DMS 273 treated with DMSO at 0.1 percent for 48 hours (cell line): ENCODE measurements at places on chromosomes 1 and 21.

DNA sequence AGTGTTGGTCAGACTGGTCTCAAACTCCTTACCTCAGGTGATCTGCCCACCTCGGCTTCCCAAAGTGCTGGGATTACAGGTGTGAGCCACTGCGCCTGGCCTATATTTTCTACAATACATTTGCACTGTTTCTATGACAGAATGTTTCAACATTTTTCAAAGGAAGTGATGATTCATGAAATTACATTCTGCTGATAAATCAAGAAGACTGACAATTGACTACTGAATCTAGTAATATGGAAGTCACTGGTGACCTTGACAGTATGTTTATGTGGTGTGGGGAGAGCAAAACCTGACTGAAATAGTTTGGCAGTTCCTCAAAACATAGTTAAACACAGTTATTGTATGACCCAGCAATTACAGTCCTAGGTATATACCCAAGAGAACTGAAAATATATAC is 18.1 kb downstream of the LRIF1 start:
- DNase-seq = no peak

DNA sequence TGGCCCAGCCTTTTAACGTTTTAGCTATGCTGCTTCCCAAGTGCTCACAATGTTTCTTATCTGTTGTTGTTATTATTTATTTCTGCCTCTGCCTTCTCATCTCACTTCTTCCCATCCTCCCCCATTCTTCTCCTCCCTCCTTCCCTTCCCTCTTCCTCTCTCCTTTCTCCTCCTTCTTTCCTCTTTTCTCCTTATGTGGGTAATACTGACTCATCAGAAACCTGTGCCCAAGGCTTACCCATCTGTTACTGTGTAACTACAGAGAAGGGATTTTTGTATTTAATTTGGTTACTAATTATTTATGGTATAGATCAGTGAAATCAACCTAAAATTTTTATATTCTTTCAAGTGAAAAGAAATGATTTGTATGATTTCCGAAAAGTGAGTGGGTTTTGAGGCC is 120.3 kb downstream of the KCNK2 start:
- no peak for DNase-seq

- DNase-seq = no peak
Measured at GRCh38 chr1:86478416-86479156, 9.9 kb downstream of the CLCA1 start.

- DNase-seq = no peak
Measured at GRCh38 chr1:219153723-219154122, 20.0 kb upstream of the LYPLAL1 start.

GRCh38 chr21:31667132-31667531 is 7.6 kb downstream of the SOD1 start:
- DNase-seq = no peak

GRCh38 chr1:29145739-29146437 is 22.2 kb upstream of the TMEM200B start:
- DNase-seq = no peak

- DNase-seq = no peak
Measured at GRCh38 chr1:46761740-46762139, 37.1 kb upstream of the CYP4B1 start.

- DNase-seq = no peak
Measured at GRCh38 chr1:21290546-21290944, 282 bp upstream of the ECE1 start.

- DNase-seq = no peak
Measured at GRCh38 chr1:53902235-53903138, 8.5 kb downstream of the DIO1 start.

GRCh38 chr1:228180271-228180958 is 14.8 kb downstream of the IBA57 start:
- DNase-seq = no peak

DNA sequence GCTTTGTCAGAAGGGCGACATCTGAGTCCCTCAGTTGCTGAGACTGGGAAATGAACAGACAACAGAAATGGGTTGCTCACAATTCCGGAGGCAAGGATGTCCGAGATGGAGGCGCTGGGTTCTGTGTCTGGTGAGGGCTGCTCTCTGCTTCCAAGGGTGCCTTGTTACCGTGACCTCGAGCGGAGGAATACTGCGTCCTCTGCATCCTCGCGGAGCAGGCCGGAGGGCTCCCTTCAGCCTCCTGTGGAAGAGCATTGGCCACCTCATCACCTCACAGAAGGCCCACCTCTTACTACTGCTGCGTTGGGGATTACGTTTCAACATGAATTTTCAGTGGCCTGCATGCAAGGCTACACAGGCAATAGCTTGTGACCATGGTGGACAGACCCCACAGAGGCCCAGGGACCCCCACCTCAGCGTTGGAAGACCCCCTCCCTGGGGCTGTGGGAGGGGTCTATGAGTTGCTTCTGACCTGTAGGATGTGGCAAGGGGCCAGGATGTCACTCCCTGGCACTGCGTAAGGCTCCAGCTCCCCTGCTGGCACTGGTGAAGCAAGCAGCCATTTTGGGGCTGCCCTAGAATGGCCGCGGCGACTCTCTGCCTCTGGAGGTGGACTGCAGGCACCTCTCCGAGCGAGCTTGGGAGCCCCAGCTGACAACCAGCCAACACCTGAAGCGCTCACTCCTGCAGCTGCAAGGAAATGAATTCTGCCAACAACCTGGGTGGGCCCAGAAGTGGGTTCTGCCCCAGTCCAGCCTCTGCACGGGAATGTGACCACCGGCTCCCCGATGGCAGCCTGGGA is 36.3 kb upstream of the COL6A1 start:
- no peak for DNase-seq

DNA sequence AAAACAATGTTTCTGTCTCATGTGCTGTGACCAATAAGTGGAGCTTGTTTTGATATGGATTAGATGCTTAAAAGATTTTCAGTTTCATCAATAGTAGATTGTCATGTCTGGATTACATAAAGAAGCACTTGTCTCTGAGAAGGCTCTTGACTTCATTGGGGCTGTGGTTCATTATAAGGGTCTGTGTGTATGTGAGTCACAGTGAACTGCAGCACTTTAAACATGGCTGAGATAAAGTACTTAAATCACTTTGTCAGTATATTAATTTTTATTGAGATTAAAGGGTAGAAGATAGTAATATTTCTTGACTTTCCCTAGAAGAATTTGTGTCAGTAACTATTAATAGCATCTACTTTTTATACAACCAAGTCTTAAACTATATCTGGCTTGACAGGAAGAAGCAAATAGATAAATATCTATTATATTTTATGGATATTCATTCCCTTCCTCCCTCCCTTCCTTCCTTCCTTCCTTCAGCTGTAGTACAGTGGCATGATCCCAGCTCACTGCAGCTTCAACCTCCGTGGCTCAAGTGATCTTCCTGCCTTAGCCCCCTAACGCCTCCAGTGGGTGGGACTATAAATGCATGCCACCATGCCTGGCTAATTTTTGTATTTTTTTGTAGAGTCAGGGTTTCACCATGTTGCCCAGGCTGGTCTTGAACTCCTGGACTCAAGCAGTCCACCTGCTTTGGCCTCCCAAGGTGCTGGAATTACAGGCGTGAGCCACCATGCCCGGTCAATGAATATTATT is 48.8 kb downstream of the ZFYVE9 start:
- DNase-seq = no peak

DNA sequence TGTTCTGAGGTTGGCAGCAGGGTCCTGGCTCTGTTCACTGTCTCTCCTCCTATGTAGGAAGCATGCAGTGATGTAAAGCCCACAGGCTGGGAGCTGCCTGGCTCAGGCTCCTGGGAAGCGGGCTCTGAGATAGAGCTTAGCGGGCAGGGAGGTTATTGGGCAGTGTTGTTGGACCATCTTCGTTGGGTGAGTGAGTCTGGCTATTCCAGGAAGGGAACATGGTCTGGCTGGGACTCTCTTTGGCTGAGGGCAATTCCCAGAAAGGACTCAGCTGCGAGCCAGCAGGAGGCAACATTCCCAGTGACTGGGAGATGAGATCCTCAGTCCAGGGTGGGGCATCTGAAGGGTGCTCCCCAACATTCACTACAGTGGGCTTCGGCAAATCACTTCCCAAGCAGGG is 96.2 kb downstream of the CCDC185 start:
- no peak for DNase-seq

GRCh38 chr1:225450491-225451191 is 22.8 kb upstream of the LBR start:
- DNase-seq = no peak

- DNase-seq = no peak
Measured at GRCh38 chr1:13808729-13809131, 108.7 kb downstream of the PRDM2 start.

GRCh38 chr21:35093514-35093913 is 44.4 kb upstream of the RUNX1 start:
- no peak for DNase-seq

DNA sequence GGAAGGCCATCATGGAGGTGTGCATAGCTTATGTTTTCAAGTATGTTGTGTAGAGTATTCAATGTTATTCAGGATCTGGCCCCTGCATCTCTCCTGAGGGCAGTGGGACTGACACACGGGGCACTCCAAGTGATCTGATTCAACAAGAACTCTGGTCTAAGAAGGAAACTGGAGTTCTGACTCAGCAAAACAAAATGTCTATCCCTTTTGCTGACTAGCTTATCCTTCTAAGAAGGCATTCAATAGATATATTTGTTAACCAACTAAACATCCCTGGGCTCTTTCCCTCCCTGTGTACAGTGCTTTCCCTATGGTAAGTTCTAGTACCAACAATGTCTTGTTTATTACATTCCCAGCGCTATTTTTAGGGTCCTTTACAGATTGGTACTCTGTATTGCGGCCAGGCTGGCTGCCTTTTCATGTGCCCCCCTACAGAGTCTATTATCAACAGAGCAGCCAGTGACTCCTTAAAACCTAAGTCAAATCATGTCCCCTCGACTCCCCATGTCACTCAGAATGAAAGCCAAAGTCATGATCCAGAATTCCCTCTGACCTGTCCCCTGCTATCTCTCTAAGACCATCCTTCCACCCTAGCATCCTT is 304.9 kb downstream of the KCNH1 start:
- DNase-seq = no peak

- DNase-seq = no peak
Measured at GRCh38 chr1:67429011-67429527, 1.1 kb downstream of the SERBP1 start.

DNA sequence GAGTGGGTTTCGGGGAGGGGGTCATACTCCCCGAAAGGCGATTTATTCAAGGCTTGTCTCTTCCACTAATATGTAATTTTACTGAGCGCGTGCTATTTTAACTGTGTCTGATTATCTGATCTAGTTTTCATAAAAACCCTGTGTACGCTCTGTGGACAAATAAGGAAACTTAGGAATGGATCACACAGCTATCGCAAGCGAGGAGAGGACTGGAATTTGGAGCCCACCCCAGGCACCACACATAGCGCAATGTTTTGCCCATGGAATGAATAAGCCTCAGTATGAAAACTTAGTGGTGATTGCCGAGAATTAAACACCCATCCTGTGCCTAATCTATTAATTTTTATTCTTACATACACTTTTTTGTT is 9.8 kb upstream of the RAB42 start:
- no peak for DNase-seq

DNA sequence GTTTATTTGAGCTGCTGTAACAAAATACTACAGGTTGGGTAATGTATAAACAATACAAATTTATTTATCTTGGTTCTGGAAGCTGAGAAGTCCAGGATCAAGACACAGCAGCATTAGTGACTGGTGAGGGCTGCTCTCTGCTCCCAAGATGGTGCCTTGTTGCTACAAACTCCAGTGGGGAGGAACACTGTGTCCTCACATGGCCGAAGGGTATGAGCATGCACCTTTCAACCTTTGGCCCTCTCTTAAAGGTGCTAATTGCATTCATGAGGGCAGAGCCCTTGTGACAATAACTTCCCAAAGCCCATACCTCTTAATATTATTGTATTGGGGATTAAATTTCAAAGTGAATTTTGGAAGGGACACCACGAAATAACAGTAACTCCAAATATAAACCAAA is 55.3 kb upstream of the ATP1B1 start:
- no peak for DNase-seq

- DNase-seq = no peak
Measured at GRCh38 chr1:64482720-64483119, 12.8 kb downstream of the CACHD1 start.

GRCh38 chr1:198001776-198002408 is 84.7 kb downstream of the LHX9 start:
- no peak for DNase-seq

GRCh38 chr1:184330875-184331274 is 56.0 kb upstream of the C1orf21 start:
- DNase-seq = no peak
